ENCODE measurements at places on chromosomes 5 and 9.

GRCh38 chr9:93307468-93308157, 123.7 kb downstream of the WNK2 start:
- DNase-seq, result no peak

DNA sequence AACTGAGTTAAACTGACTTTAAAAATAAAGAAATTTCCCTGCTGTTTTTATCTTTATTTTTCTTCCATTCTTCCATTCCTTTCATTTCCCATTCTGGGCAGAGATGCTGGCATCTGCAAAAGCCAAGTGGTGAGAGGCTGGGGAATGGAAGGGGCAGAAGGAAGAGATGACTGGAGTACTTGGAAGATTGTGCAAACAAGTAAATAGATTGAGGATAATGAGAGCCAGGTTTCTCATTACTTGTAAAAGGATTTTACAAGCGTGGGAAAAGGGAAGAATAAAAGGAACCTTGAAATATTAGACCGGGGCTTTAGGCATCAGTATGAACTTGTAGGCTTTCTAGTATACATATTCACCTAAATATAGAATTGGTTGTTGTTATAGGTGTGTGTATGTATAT, 341.2 kb downstream of the CAAP1 start:
- no peak for DNase-seq

GRCh38 chr5:88886252-88886651, 3.3 kb upstream of the MEF2C start:
- DNase-seq, result no peak

- no peak for DNase-seq
These were observed 98.5 kb downstream of the CACNA1B start for GRCh38 chr9:137975936-137976565.

GRCh38 chr9:125650271-125650737, 56.7 kb downstream of the MAPKAP1 start:
- DNase-seq, result no peak

DNA sequence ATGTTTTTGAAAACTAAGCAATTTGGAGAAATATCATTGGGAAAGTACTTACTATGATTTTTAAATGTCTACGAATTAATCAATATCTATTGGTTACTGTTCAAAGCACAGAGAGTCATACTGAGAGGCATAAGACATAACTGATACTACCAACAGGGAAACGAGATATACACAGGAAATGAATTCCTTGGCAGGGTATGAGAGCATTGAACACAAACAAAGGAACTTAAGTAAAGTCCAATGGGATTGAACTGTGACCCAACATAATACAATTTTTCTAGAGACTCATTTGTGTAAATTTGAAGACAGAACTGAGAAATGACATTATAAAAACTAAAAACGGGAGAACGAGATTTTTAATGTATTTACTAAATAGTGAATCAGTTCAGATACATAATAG, 1.3 kb upstream of the ITGA1 start:
- no peak for DNase-seq
